ENCODE measurements at places on chromosomes 1 and 21. TPM values are rescaled to one million over a fixed set of nuclear protein-coding genes. Genes with fewer than 3 reads are reported as not detected.

Gene MROH9
- total RNA-seq, result not detected

Gene CELA3B
- total RNA-seq, result not detected

Gene PLA2G2C
- not detected for total RNA-seq

Gene GPX7
- total RNA-seq, result 6.2 TPM

Gene C1orf94
- total RNA-seq, result not detected

Gene GREM2
- 0.64 TPM for total RNA-seq

Gene EXOC8
- 19.3 TPM for total RNA-seq

DNA sequence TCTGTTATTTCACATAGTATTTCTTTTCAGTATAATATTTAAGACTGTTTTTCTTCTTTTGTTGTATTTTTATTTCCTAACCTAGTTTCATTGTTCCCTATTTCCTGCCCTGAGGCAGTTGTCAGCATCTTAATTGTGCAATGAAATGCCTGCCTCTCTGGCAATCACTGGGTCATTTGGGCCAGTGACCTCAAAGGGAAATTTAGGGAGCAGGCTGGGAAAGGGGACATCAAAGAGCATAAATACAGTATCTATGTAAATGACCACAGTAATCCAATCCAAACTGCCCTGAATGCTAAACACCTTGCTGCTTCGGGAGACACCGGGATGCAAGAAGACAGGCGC is 147.8 kb downstream of the TLR5 start:
- H3K4me1 ChIP-seq, result peaks cover 16% of the 10 kb centered on the region
- no peak overlapping the region for H3K4me3 ChIP-seq
- peaks cover 4% of the 10 kb centered on the region for H3K36me3 ChIP-seq

GRCh38 chr1:86052948-86053698 is 103.4 kb downstream of the COL24A1 start:
- no peak overlapping the region for H3K27ac ChIP-seq
- H3K27me3 ChIP-seq, result no peaks in the 10 kb centered on the region
- H3K36me3 ChIP-seq, result no peaks in the 10 kb centered on the region
- no peak overlapping the region for H3K4me3 ChIP-seq

DNA sequence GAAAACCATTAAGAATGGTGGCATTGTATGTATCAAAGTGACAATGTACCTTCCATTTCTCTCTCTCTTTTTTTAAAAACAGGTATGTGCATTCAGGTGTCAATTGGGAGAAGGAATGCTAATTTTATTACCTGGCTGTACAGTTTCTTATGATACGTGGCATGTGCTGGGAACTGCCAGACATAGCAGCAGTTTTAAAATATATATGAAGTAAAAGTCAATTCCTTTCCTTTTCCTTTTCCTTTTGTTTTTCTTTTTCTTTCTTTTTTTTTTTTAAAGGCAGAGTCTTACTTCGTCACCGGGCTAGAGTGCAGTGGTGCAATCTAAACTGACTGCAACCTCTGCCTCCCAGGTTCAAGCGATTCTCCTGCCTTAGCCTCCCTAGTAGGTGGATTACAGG is 37.0 kb downstream of the SPEN start:
- H3K4me1 ChIP-seq, result peaks cover 46% of the 10 kb centered on the region
- H3K27ac ChIP-seq, result no peak overlapping the region
- no peak for DNase-seq
- H3K36me3 ChIP-seq, result no peaks in the 10 kb centered on the region

DNA sequence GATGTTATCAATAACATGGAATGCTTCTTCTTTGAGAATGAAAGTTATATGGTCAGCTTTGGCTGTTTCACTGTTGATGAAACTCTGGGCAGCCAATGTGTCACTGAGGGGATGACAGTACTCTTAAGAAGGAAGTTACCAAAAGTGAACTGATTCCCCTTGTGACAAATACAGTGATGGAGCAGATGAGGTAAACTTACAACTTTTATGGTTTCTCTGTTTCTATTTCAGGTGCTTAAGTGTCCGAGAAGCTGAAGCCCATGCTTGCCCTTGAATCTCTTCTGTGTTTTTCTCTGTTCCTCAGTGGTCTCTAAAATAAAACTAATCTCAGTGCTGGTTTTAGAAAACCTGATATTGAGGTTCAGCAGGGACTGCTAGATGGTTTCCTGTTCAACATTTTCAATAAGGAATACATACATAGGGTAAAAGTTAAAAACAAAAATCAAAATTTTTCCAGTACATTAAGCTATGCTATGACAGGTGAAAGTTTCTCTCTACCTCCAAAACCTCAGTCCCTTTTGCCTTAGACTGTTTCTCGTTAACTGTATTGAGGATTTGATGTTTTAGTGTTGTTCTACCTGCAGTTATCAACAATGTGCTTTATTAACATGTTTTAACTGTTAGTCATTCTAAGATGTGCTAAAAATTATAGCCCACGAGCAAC is 454.4 kb upstream of the ADGRL4 start:
- no peaks in the 10 kb centered on the region for H3K4me1 ChIP-seq
- H3K27me3 ChIP-seq, result no peaks in the 10 kb centered on the region
- H3K27ac ChIP-seq, result no peak overlapping the region
- H3K36me3 ChIP-seq, result no peaks in the 10 kb centered on the region
- no peak overlapping the region for H3K4me3 ChIP-seq
- DNase-seq, result no peak

DNA sequence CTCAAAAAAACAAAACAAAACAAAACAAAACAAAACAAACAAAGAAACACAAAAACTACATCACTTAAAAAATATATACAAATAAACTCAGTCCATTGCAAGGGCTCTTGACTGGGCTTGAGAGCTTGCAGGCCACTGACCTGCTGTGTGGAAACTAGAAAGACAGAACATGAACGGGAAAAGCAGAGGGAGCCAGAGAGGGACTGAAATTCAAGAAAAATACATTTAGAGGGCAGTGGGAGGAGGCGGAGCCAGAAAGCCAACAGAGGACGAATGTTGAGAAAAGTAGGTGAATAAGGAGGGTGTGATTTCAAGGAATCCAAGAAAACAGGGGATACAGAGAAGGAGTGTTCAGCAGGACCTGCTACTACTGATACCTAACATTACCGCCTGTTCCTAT is 41.4 kb upstream of the PLA2G2C start:
- DNase-seq, result no peak
- H3K36me3 ChIP-seq, result no peaks in the 10 kb centered on the region
- H3K27me3 ChIP-seq, result peaks cover 27% of the 10 kb centered on the region
- no peak overlapping the region for H3K27ac ChIP-seq
- no peaks in the 10 kb centered on the region for H3K4me1 ChIP-seq

- no peak for DNase-seq
- peaks cover 20% of the 10 kb centered on the region for H3K4me1 ChIP-seq
- H3K4me3 ChIP-seq, result no peak overlapping the region
- H3K27ac ChIP-seq, result no peak overlapping the region
- H3K36me3 ChIP-seq, result peaks cover 8% of the 10 kb centered on the region
These were observed 43.1 kb downstream of the AGPAT3 start for GRCh38 chr21:43908167-43908566.

DNA sequence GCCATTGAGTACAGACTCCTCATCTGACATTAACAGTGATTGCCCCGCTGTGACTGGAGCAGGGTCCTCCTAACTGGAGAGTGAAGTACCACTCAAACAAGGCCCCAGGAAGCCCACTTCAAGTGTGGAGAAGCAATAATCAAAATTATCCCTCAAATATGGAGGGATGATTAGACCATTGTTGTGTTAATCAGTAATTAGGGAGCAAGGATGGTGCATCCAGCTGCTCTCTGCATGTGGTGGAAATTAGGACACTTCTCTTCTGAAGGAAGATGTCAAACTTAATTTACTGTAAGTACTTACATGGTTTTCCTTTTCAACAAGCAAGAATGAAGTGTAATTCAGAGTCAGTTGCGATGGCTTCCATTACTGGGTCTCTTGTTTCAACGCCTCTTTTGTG is 3.4 kb upstream of the ZP4 start:
- H3K4me3 ChIP-seq, result no peak overlapping the region
- H3K36me3 ChIP-seq, result no peaks in the 10 kb centered on the region
- DNase-seq, result no peak
- H3K27me3 ChIP-seq, result no peaks in the 10 kb centered on the region
- no peak overlapping the region for H3K27ac ChIP-seq

- H3K27ac ChIP-seq, result no peak overlapping the region
- no peaks in the 10 kb centered on the region for H3K36me3 ChIP-seq
- H3K4me3 ChIP-seq, result no peak overlapping the region
- H3K27me3 ChIP-seq, result no peaks in the 10 kb centered on the region
- DNase-seq, result no peak
These were observed 158.3 kb downstream of the ST6GALNAC5 start for GRCh38 chr1:77025599-77025998.

GRCh38 chr21:42599486-42599885 is 53.9 kb upstream of the PDE9A start:
- no peak overlapping the region for H3K4me3 ChIP-seq
- H3K36me3 ChIP-seq, result no peaks in the 10 kb centered on the region
- H3K4me1 ChIP-seq, result no peaks in the 10 kb centered on the region

- H3K4me1 ChIP-seq, result no peaks in the 10 kb centered on the region
- no peaks in the 10 kb centered on the region for H3K27me3 ChIP-seq
- H3K27ac ChIP-seq, result no peak overlapping the region
- no peaks in the 10 kb centered on the region for H3K36me3 ChIP-seq
- no peak for DNase-seq
These were observed 1.1 kb downstream of the IGFN1 start for GRCh38 chr1:201191653-201192260.

- peaks cover 6% of the 10 kb centered on the region for H3K4me1 ChIP-seq
- no peaks in the 10 kb centered on the region for H3K36me3 ChIP-seq
- no peak overlapping the region for H3K4me3 ChIP-seq
- H3K27ac ChIP-seq, result no peak overlapping the region
- no peak for DNase-seq
- H3K27me3 ChIP-seq, result no peaks in the 10 kb centered on the region
These were observed 2.4 kb upstream of the ABL2 start for GRCh38 chr1:179231923-179232322.

GRCh38 chr1:1946540-1946939 is 27.5 kb upstream of the TMEM52 start:
- H3K4me1 ChIP-seq, result peaks cover 7% of the 10 kb centered on the region
- no peak overlapping the region for H3K4me3 ChIP-seq
- H3K27ac ChIP-seq, result no peak overlapping the region
- peak; percentile 81 for DNase-seq

DNA sequence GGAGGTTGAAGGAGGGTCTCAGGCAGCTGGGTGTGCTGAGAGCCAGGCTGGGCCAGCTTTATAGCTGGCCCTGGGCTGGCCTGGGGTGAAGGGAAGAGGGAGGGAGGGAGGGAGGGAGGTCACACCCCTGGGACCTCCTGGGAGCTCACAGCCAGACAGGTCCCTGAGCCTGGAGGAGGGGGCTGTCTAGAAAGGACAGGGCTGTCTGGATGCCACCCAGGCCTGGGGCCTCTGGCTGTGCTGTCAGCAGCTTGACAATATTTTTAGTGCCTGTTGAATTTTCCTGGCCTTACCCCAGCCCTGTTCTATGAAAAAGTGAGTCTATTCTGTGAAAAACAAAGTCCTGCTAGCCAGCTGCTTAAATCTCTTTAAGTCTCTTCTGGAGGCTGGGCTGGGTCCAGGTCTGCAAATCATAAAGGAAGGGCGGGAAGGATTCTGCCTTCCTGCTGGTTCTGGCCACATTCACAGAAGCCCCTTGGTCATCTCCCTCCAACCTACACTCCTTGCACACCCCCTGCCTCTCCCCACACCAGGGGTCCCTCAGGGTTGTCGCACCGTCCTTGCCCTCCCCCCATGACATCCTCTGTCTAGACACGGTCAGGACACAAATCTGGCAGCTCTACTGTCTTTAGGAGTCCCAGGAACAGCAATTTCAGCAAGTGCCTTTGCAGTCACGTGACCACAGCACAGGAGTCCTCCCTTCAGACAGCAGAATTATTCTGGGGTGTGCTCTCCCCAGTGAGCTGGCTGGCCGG is at the start of gene LEFTY2:
Gene LEFTY2, minus strand, starts transcription at position 34 of the 755 bp plus-strand sequence. CDS start 80 bp downstream, outside the sequence.
- DNase-seq, result no peak
- no peak within 1 kb of the TSS for H3K4me3 ChIP-seq
- no peaks in the 10 kb centered on the region for H3K36me3 ChIP-seq
- H3K27ac ChIP-seq, result peak within 1 kb of the TSS; percentile 63
- no peaks in the 10 kb centered on the region for H3K27me3 ChIP-seq
- H3K4me1 ChIP-seq, result peaks cover 17% of the 10 kb centered on the region

GRCh38 chr1:52080014-52080415 is 23.9 kb downstream of the BTF3L4 start:
- no peak overlapping the region for H3K27ac ChIP-seq
- no peak overlapping the region for H3K4me3 ChIP-seq
- peaks cover 29% of the 10 kb centered on the region for H3K36me3 ChIP-seq
- H3K4me1 ChIP-seq, result no peaks in the 10 kb centered on the region

- H3K4me1 ChIP-seq, result peaks cover 27% of the 10 kb centered on the region
- peak overlapping the region; percentile 81 for H3K4me3 ChIP-seq
- DNase-seq, result peak; percentile 89
- no peaks in the 10 kb centered on the region for H3K36me3 ChIP-seq
- H3K27ac ChIP-seq, result peak overlapping the region; percentile 99
These were observed 3.3 kb upstream of the ZBTB18 start for GRCh38 chr1:244047621-244048255.

DNA sequence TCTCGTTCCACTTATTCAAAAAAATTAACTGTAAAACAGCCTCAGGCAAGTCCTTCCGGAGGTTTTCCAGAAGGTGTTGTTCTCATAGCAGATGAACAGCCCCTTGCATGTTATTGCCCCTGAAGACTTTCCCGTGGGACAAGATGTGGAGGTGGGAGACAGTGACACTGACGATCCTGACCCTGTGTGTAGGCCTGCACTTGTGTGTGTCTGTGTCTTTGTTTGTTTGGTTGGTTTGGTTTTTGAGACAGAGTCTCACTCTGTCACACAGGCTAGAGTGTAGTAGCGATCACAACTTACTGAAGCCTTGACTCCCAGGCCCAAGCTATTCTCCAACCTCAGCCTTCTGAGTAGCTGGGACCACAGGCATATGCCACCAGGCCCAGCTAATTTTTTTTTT is 12.6 kb downstream of the ETV3L start:
- H3K4me1 ChIP-seq, result peaks cover 4% of the 10 kb centered on the region
- no peak overlapping the region for H3K27ac ChIP-seq
- DNase-seq, result peak; percentile 7
- H3K36me3 ChIP-seq, result no peaks in the 10 kb centered on the region

GRCh38 chr1:193589597-193590040 is 403.2 kb upstream of the B3GALT2 start:
- H3K4me3 ChIP-seq, result no peak overlapping the region
- no peak overlapping the region for H3K27ac ChIP-seq
- DNase-seq, result no peak
- no peaks in the 10 kb centered on the region for H3K36me3 ChIP-seq
- H3K27me3 ChIP-seq, result no peaks in the 10 kb centered on the region
- peaks cover 3% of the 10 kb centered on the region for H3K4me1 ChIP-seq

GRCh38 chr1:115073298-115074087 is 15.8 kb downstream of the TSPAN2 start:
- no peak for DNase-seq
- H3K27ac ChIP-seq, result no peak overlapping the region
- H3K27me3 ChIP-seq, result no peaks in the 10 kb centered on the region

DNA sequence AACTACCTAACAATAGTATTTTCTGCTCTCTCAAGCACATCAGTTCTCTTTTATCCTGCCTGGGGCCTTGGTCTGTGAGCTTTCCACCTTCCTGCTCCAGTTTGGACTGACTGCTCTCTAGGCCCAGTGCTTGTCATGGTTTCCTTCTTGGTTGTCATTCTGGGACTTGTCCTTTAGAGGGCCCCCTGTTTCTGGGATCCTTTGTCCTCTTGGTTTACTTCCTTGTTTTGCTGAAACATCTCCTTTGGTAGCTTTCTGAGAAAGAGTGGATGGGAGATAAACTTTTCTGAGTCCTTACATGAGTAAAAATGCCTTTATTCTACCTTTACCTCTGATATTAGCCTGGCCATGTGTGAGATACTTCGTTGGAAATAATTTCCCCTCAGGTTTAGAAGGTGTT is 4.7 kb downstream of the SLC1A7 start:
- no peaks in the 10 kb centered on the region for H3K27me3 ChIP-seq
- no peaks in the 10 kb centered on the region for H3K36me3 ChIP-seq
- no peak for DNase-seq
- H3K27ac ChIP-seq, result no peak overlapping the region
- H3K4me3 ChIP-seq, result no peak overlapping the region

- no peaks in the 10 kb centered on the region for H3K36me3 ChIP-seq
- no peak overlapping the region for H3K4me3 ChIP-seq
- no peak overlapping the region for H3K27ac ChIP-seq
- no peaks in the 10 kb centered on the region for H3K27me3 ChIP-seq
- H3K4me1 ChIP-seq, result no peaks in the 10 kb centered on the region
These were observed 56.6 kb downstream of the SMYD2 start for GRCh38 chr1:214337511-214337910.
